ENCODE measurements at places on chromosomes 4 and X. TPM values are rescaled to one million over a fixed set of nuclear protein-coding genes. Genes with fewer than 3 reads are reported as not detected.

GRCh38 chr4:187478292-187479140, 517.1 kb upstream of the ZFP42 start:
- peak; percentile 88 for DNase-seq

DNA sequence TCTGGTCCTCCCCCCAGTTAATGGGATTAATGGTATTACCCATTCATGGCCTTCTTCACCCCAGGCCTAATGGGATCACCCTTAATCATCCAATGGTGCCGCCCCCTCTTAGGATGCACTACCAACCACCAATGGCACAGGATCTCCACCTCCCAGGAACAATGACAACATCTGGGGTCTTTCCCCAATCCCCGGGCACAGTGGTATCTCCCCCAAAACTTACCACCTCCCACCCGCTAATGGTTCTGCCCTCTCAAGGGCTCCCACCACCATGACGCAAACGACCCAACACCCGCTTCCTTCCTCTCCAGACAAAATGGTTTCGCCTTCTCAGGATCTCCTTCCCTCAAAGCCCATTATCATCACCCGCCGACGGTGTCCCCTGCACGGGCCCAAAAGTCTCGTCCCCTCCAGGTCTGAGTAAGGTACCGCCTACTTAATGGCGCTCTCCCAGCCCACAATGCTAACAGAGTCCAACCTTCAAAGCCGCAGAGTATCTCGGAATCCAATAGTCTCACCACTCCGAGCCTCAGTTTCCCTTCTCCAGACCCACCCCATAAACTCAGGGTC, 458 bp downstream of the GRIPAP1 start:
- DNase-seq = peak; percentile 87

- no peak for DNase-seq
These were observed 89.7 kb upstream of the NDP start for GRCh38 chrX:44062840-44063239.

Gene YY2
- total RNA-seq = 1.4 TPM

Gene MSANTD1
- total RNA-seq = 0.59 TPM

Gene HSFX1
- 0.59 TPM for total RNA-seq

Gene PPID
- 19.2 TPM for total RNA-seq
